ENCODE measurements at places on chromosomes 1 and 21.

DNA sequence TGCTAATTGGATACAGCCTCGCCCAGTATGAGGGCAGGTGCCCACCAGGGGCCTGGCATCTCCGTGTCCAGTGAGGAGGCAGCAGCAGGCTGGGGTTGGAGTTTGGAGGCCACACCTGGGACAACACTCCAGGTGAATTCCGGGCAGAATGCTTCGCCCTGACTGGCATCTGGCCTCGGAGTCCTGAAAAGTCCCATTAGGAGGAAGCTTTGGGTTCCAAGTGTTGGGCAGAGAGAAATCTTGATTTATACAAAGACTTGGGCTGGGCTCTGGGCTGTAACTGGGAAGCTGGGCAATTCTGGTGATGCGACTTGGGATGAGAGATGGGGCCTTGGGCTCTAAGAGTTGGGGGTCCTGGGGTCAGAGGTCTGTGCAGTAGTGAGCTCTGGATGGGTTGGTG is 48.1 kb upstream of the CSF3R start:
- no peak for DNase-seq

- DNase-seq, result no peak
Observed at GRCh38 chr1:202088206-202088605, 34.5 kb upstream of the GPR37L1 start.

DNA sequence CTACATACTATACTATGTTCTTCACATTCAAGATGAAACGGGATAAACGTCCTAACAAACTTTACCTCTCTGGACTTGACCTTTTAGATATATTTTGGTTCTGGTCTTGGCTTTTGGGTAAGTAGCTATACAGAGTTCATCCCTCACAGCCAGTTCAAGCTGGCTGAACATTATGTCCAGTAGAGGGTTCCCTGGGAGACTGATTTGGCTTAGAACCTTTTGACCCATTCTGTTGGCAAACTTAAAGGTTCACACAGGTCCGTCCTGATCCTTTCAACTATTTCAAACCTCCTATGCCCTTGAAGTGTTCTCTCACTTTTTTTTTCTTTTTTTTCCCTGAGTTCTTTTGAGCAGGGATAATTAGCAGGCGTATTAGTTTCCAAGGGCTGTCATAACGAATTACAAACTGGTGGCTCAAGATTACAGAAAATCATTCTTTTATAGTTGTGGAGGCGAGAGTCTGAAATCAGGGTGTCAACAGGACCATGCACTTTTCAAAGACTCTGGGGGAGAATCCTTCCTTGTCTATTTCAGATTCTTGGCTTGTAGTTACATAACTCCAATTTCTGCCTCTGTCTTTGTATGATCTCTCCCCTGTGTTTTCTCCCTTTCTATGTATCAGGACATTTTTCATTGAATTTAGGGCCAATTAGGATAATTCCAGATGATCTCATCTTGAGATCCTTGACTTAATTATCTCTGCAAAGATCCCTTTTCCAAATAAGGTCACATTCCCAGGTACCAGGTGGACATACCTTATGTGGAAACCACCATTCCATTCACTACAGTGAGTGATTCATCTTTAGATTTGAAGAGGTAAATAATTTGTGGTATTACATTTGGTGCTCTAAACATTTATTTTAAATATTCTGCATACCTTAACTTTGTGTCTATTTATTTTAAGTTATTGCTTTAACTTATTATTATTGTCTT is 257.4 kb upstream of the USP25 start:
- no peak for DNase-seq

DNA sequence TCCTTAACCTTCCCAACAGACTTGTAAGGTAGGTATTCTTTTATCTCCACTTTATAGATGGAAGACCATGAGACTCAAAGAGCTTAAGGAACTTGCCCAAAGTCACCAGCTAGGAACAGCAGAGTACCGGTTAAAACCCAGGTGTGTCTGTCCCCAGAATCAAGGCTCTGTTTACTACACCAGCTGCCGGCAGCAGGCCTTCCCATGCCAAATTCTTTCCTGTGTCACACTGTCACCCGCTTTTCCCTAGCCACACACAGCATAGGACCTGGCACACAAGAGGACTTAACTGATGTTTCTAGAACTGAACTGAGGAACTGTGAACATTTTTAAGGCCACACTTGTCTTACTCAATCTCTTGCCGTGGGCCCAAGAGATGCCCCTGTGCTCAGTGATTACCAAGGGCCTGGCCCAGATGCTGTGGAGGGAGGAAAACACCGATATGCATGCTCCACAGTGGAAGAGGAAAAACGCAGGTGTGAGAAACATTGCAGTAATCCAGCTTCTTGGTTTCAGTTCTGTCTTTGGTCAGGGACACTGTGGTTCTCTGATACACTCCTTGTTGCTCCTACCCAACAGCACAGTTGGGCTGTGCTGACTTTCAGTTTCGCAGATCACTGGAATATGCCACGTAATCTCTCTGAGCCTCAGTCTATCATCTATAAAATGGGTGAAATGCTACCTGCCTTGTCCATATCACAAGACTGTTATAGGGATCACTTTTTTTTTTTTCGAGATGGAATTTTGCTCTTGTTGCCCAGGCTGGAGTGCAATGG is 13.9 kb upstream of the LY9 start:
- DNase-seq, result no peak

DNA sequence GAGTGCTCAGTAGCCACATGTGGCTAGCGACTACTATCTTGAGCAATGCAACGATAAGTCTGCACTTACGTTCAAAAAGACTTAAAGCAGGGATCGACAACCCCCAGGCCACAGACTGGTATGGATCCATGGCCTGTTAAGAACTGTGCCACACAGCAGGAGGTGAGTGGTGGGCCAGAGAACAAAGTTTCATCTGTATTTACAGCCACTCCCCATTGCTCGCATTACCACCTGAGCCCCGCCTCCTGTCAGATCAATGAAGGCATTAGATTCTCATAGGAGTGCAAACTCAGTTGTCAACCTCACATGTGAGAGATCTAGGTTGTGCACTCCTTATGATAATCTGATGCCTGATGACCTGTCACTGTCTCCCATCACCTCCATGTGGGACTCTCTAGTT is 103.6 kb upstream of the ZRANB2 start:
- DNase-seq, result no peak

DNA sequence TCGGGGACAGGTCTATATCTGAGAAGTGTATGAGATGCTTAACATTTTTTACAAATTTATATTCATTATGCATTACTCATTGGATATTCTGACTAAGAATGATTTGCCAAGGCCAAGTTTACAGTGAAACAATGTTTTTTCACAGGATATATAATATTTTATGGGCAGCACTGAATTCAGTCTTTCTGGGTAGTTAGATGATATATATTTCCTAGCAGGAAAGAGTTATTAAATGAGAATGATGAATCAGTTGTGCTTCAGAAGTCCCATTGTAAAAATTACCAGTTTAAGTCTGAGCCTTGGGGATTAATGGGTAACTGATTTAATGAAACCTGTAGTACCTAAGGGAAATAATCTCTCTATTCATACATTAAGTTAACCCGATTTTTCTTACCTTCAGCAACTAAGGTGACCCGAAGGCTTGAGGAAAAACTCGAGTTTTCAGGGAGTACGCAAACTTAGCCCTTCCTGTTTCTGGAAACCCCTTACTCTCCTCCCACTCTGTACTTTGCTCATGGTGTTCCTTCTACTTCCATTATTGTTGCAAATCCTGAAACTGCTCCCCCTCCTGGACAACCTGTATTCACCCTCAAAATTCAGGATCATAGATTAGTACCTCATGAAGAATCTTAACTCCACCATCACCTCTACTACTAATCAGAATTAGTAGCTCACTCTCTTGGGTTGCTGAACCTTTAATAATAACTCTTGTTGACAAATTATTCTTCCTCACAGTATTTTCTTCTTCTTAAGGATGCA is 135.1 kb downstream of the AK5 start:
- DNase-seq, result no peak

GRCh38 chr1:222127096-222127495 is 385.2 kb upstream of the DUSP10 start:
- DNase-seq, result no peak

DNA sequence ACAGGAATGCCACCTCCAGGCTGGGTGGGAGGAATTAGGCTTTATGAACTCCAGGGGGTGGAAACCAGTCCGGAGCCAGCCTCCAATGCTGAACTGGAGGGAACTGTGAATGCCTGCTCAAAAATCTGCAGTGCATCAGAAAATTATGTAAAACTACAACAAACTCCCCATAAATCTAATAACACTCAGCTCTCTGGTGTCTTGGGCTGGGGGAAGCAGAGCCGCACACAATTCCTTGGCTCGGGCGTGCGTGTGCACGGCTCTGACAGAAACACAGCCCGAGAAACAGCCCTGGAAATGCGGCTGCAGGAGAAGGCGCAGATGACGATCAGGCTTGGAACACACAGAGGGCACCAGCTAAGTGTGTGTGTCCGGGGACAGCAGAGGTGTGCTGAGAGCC is 127.6 kb upstream of the VAMP3 start:
- no peak for DNase-seq

GRCh38 chr1:11749203-11749689 is 12.7 kb upstream of the C1orf167 start:
- DNase-seq, result no peak

DNA sequence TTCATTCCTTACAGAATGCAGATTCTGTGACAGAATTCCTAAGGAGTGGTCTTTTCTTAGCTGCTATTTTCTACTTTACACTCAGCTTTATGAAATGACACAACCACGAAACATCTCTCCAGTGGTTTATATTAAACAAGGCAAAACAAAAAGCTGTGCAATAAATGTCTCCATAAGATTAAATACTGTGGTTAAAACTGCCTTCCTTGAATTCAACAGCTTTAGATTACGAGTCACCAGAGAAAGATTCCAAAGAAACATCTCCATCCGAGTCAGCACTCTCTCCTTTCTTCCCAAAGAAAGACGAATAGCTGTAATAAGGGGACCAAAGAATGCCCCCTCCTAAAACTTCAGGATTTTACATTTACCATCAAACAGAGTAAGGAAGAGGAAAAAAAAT is 4.6 kb upstream of the C1orf87 start:
- no peak for DNase-seq

DNA sequence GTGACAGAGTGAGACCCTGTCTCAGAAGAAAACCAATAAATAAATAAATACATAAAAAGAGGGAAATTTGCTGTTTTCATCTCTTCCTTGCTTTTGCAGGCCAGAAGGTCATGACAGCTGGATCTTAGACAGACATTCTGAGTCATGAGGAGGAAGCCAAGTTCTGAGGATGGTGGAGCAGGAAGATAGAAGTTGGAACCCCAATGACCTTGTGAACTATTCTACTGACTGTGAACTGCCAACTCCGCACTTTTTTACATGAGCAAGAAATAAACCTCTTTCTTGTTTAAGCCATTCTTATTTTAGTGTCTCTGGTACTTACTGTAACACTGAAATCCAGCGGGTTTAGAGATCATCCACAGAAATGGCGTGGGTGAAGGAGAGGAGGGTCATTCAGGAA is 8.5 kb downstream of the CD84 start:
- DNase-seq, result no peak

- DNase-seq, result no peak
Observed at GRCh38 chr1:193013005-193013404, 46.2 kb downstream of the UCHL5 start.

GRCh38 chr1:153238527-153238926 is 21.0 kb upstream of the LORICRIN start:
- DNase-seq, result no peak

- no peak for DNase-seq
Observed at GRCh38 chr1:175402336-175402735, 209.8 kb upstream of the KIAA0040 start.

DNA sequence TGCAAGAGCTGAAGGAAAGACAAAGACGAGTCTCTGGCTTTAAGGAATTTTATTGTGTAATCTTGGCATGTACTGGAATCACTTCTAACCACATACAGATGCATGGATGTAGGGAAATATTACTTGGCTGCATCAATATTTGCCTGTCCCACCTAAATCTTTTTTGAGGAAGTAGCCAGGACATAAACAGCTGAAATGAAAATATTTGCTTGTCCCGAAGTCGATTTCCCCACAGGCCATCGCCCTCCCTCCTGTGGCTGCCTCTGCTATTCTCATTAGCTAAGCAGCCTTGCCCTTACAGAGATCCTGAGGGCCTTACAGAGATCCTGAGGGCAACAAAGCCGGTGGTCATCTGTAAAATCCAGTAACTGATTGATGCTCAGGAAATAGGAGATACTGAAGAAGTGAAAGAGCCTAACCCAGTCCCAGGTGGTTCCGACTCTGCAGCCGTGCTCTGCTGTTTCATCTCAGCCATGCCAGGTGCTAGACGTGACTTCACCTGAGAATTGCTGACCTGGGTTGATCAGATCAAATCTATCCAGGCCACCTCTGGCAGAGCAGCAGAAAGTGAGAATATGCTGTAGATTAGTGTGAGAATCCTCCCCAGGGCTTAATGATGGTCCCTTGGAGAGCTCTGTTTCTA is 25.5 kb downstream of the MAN1C1 start:
- DNase-seq, result peak; percentile 35

All from effector memory CD8-positive, alpha-beta T cell (primary cell).